ENCODE measurements at places on chromosomes 7 and 10.

DNA sequence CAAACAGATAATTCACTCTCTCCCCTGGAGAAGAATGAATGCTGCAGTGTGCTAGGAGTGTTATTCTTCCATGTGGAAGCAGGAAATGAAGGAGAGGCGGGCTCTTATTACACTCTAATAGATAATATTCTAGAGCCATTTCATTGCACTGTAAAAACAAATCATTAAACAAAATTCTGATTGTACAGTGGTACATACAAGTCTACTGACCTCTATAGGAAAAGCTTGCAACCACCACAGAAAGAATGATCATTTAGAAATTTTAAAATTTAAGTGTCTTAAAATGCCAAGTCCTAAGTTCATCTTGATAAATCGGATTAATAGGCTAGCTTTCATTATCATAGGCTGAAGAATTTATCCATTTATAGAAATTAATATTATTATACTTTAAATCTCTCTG is 960.3 kb upstream of the LRRN3 start:
- no peak for DNase-seq

DNA sequence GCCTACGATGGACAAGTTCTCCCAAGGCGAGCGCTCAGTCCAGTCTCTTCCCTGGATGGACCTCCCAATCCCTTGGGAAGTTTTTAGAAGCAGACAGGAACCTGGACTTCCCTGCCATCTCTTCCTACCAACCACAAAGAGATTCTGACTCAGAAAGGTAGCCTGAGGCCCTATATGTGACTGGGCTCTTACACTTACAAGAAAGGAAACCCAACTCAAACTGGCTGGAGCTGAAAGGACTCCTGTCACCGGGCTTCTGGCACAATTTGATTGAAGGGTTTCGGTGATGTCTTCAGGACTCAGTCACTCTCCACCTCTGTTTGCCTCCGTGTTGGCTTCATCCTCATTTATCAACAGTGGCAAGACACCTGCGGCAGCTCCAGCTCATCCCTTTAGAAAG is 3.7 kb upstream of the COL13A1 start:
- DNase-seq = no peak

DNA sequence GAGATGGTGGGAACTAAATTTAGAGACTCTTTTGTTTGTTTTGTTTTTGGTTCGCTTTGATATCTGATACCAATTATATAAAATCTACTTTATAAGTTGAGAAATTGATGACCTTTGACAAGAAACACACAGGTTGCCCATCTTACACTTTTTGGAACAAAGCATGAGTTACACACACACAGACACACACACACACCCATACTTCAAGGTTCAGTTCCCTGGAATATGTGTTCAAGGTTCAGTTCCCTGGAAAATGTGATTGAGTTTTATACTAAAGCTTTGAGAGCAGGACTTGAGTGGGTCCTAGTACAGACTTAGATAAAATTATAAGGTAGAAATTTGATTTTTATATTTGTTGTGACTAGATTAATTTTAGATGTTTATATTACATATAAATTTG is 134.2 kb upstream of the PRR15 start:
- no peak for DNase-seq

DNA sequence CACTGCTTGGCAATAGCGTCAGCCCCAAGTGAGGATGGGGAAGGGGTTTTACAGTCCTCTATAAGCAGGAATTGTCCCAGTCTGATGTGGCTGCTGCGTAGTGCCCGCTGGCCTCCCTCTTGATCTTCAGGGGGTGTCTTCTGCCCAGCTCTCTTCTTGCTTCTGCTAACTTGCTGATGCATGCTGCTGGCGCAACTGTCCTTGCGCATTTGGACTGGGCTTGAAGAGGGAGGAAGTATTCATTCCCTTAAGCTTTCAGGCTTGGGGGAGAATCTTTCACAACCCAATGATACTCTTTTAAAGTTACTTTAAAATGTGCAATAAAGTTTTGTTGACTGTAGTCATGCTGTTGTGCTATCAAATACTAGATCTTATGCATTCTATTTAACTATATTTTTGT is 10.3 kb downstream of the GALNT11 start:
- no peak for DNase-seq

- DNase-seq = no peak
These were observed 12.1 kb downstream of the BRAT1 start for GRCh38 chr7:2542916-2543871.

DNA sequence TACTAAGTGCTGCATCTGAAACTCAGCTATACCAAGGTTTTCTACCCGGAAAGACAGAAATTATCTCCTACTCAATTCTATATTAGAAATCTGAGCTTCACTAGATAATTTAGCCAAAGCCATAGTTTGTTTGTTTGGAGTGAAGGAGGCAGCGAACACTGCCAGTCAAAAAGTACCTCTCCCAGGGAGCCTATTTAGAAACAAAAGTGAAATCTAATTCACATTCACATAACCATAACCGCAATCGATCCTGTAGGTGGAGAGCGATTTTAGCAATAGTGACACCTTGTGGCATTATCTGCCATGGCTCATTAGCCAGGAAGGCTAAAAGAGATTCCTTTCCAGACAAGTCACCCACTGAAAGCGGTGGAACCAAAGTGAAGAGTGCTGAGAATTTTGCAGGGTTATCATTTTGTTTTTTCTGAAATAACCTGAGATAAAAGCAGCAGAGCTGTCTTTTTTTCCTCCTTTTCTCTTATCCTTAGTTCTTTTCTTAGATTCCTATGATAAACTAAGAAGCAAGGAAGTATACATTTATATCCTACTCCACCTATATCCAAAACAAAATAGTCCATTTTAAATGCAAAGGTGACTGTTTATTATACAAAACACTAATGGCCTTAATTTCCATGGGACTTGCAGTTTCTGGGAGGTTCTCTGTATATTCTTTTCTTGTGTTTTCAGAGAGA is 83.7 kb upstream of the BET1 start:
- DNase-seq = no peak

DNA sequence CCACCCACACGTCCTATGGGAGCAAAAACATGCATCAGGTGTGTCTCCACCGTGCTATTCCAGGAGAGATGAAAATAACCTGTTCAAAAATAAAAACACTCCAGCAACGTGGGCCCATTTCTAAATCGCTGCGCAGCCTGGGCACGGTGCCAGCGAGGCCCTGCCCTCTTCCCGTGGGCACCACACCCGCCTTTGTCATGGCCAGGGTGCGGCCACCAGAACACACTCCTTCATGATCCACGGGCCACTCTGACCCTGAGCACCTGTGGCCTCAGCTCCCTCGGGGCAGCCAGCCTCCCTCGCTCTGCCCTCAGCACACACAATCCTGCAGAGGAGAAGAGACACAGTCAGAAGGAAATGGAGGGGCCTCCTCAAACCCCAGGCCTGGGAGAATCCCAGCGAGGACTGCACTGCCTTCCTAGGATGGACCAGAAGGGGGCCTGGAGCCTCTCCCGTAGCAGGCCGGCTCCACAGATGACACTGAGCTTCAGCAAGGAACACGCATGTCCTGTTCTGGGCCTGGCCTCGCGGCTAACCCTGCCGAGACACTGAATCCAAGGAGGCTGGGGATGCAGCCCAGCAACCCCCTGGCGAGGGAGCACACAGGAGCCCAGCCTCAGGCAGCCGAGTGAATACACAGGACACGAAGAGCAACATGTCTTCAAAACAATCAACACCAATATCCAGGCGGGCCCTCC is 169.0 kb downstream of the MAD1L1 start:
- DNase-seq = no peak

DNA sequence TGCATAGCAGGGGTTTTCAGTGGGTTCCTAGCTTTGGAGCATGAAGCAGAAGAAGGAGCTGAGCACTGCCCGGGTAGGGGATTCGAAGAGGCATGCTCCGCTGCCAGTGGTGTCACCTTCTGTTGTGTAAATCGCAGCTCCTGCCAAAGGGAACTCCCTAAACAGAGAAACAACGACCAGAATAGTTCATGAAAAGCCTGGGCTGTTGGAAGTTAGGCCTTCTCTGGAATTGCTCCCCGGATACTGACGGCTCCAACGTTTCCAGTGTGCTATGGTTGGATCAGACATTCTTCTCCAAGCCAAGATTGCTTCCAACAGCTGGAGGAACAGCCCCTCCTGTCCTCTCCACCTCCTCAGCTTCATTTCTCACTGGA is 546.0 kb upstream of the FZD8 start:
- DNase-seq = no peak

GRCh38 chr10:115050375-115051010 is 42.7 kb upstream of the ATRNL1 start:
- no peak for DNase-seq

DNA sequence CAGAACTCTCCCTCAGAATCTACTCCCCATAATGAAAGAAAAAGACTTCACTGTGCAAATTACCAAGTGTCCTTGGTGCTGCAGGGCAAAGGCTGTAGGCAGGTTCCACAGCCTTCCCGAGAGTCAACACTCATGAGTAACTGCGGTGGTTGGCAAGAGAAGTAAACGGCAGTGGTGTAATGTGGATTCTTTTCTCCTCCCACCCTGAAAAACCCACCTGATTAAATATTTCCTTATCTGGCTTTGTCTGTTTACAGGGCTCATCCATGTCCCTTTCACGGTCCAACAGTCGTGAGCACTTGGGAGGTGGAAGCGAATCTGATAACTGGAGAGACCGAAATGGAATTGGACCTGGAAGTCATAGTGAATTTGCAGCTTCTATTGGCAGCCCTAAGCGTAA is 300.9 kb downstream of the BICC1 start:
- DNase-seq = no peak

GRCh38 chr7:115952832-115953231 is 77.7 kb downstream of the TFEC start:
- DNase-seq = no peak

GRCh38 chr7:37429435-37429791 is 19.3 kb downstream of the ELMO1 start:
- DNase-seq = no peak

- no peak for DNase-seq
These were observed 185.0 kb upstream of the TCERG1L start for GRCh38 chr10:131496351-131497052.

DNA sequence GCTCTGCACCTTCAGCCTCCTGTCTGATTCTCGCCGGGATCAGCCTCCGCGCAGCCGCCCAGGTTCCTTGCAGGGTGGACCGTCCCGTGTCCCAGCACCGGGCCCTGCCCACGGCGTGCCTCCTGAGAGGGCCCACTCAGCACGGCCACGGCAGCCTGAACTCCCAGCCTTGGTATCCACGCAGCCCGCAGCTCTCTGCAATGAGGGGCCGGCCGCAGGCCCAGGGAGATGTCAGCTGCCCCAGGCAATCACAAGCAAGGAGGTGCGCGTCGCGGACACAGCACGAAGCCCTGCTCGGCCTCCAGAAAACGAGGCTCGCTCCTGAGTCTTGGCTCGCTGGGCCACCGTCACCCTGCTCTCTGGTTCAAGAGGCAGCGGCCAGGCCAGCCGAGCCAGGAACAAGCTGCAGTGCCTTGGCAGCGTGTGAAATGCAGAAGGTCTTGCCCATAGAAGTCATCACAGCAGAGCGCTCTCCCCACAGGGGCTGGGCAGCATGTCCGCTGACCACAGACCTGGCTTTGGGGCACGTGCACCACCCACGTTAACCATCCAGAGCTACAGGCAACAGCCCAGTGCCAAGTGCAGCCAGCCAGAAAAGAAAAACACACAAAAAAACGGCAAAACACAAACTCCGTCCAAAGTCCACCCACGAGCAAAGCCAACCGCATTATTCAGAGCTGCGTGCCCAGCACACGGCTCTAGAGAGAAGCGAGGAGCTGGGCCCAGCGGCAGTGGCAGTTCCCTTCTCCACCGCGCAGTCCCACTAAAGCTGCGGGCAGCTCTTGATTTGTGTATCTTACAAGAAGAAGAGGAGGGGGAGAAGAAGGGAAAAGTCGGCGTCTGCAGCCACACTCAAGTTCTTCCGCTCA is 13.9 kb downstream of the GPER1 start:
- DNase-seq = no peak

DNA sequence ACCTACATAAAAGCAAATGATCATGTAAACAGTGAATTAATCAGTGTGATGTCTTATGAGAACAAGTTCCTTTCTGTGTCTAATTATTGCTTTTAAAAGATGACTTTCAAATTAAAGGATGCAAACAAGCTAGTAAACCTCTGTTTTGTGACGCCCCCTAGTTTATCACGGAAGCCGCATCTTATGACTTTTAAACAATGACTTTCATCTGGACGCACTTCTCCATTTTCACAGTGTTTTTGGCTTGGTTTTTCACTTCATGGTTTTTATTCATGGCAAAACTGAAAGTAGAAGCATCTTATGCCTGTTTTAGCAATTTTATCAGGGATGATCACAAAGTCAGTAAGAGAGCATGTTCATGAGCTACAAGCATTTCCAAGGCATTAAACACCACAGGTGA is 35.0 kb downstream of the ITGA8 start:
- no peak for DNase-seq

GRCh38 chr7:104499975-104500374 is 171.6 kb downstream of the LHFPL3 start:
- DNase-seq = no peak

DNA sequence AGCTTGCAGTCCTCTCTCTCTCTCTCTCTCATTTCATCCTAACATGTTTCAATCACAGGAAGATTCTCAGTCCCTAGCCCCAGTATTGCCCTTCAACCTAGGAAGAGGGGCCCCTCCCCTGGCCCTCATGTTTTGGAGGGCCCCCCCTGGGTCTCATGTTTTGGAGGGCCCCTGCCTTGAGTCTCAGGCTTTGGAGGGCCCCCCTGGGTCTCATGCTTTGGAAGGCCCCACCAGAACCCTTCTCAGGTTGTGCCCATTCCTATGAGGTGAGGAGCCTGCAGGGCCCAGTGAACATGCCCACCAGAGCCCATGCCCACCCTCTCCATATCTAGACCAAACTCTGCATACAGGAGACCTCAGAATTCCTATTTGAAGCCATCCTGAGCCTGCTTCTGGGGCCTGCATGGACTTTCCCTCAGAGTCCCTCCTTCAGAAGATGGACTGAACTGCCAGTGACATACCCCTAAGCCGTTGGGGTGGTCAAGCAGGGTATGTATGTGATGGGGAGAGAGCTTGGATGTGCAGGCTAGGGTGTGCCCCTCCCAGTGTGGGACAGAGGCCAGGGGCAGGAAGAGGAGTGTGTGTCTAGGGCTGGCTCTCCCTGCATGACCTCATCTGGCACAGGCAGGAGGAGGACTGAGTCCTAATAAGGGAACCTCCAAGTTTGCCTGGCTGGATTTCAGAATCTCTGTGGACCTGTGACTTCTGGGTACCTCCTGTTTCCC is 8.1 kb upstream of the VDAC2 start:
- DNase-seq = no peak

- no peak for DNase-seq
These were observed 592.6 kb downstream of the REEP3 start for GRCh38 chr10:64113792-64114191.

GRCh38 chr7:87075671-87076404 is 16.4 kb upstream of the ELAPOR2 start:
- DNase-seq = no peak

- DNase-seq = no peak
These were observed 121.3 kb downstream of the ADK start for GRCh38 chr10:74272288-74272687.

- no peak for DNase-seq
These were observed 317.7 kb downstream of the GLRX3 start for GRCh38 chr10:130453721-130454542.

- no peak for DNase-seq
These were observed 37.4 kb upstream of the NPFFR1 start for GRCh38 chr10:70321233-70321632.

- DNase-seq = no peak
These were observed 41.3 kb upstream of the GGCT start for GRCh38 chr7:30545791-30546555.
